ENCODE measurements at places on chromosomes 16 and 17. TPM values are rescaled to one million over a fixed set of nuclear protein-coding genes. Genes with fewer than 3 reads are reported as not detected.

Gene HOXB5
- not detected for total RNA-seq

Gene MYH10
- total RNA-seq: 39.2 TPM

Gene DNAI2
- total RNA-seq: not detected

Gene CDT1
- total RNA-seq: 14.2 TPM

Gene NDUFAB1
- 118 TPM for total RNA-seq

Gene RASD1
- 0.89 TPM for total RNA-seq

Gene ZNF207
- 93.1 TPM for total RNA-seq

Gene HSD17B2
- total RNA-seq: not detected

Gene INCA1
- 0.32 TPM for total RNA-seq

Gene ASB16
- total RNA-seq: not detected

GRCh38 chr17:78474614-78475146 is 96.2 kb downstream of the PGS1 start:
- no peak for DNase-seq

GRCh38 chr16:79062821-79063220 is 537.7 kb downstream of the MAF start:
- DNase-seq: no peak

GRCh38 chr17:4944554-4945175 is 3.7 kb downstream of the PFN1 start:
- DNase-seq: no peak

DNA sequence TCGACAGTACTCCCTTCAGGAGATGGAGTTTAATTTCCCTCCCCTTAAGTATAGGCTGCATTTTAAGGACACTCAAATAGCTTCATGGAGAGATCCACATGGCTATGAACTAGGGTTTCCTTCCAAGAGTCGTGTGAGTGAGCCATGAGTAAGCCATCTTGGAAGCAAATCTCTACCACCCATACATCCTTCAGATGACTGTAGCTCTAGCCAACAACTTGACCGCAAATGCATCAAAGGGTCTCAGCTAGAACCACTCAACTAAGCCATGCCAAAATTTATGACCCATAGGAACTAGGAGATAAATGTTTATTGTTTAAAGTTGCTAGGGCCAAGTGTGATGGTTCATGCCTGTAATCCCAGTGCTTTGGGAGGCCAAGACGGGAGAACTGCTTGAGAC is 43.4 kb downstream of the METTL16 start:
- DNase-seq: peak; percentile 90

GRCh38 chr17:27939474-27940465 is 46.6 kb upstream of the LYRM9 start:
- DNase-seq: no peak

DNA sequence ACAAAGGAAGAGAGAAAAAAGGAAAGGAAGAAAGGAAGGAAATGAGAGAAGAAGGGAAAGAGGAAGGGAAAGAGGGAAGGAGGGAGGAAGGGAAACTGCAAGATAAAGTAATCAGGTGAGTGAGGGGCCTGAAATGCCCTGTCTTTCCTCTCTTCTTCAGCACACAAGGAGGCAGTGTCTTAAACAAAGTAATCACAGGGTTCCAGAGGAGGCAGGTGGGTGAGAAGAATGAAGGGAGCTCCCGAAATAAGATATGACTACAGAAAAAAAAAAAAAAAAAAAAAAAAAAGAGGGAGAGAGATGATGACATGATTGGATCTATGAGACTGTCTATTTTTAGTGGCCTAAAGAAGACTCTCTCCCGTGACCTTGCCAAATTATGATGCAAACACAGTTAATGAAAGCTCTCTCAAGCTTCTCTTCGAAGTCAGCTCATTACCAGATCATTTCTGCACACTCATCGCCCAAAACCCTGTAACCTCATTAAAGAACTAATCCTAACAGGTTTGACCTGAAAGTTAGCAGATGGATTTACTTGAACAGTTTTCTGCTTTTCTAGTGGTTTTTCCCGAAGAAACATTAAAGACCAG is 53.6 kb downstream of the CDH11 start:
- DNase-seq: peak; percentile 93

- peak; percentile 70 for DNase-seq
Measured at GRCh38 chr17:4004517-4005295, 40.5 kb upstream of the ATP2A3 start.

DNA sequence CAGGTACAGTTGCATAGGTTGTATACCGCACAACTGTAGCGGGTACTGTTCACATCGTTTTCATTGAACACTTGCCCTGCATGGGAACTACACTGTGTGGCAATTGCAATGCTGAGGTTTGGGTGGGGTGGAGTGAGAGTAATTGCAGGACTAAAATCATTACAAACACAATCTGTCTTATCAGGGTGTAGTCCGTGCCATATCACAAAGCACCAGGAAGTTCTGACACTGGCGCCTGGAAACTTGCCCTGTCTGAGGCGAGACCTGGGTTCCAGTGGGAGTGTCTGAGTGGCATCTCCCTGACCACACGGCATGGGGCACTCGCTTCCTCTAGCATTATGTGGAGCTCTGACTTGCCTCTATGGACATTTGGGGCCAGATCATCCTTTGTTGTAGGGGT is 153.4 kb downstream of the RGS9 start:
- DNase-seq: no peak

- DNase-seq: no peak
Measured at GRCh38 chr16:49081554-49081953, 200.1 kb downstream of the CBLN1 start.

GRCh38 chr16:46568472-46569230 is 52.5 kb downstream of the SHCBP1 start:
- no peak for DNase-seq

DNA sequence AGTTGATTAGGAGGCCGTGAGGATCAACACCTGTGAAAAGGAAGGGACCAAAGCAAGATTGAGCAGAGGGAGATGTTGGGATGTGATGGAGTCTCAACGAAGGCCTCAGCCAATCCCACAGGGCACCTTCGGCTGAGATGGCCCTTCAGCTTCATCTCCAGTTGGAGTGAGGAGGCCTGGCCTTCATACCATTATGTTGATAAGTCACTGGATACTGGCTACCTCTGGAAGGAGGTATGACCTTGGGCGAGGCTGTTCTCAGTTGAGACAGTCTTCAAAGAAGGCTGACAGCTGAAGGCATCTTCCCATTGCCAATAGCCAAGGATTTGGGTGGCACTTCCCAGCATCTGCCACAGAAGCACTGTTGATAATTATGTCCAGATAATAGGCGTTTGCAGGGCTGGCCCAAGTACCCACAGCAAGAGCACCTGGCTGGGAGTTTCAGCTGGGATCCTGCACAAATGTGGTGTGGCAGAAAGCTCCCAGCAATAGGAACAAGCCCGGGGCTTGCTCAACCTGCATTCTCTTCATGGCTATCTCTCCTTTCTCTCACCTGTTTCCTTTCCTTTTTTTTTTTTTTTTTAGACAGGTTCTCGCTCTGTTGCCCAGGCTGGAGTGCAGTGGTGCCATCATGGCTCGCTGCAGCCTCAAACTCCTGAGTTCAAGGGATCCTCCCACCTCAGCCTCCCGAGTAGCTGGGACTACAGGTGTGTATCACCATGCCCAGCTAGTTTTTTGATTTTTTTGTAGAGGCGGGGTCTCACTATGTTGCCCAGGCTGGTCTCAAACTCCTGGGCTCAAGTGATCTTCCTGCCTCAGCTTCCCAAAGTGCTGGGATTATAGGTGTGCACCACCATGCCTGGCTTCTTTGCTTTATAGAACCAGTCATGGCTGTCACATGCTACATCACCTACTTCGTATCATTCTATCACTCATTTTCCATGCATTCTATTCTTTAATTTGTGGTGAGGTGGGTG is 18.2 kb upstream of the MAP3K14 start:
- no peak for DNase-seq

DNA sequence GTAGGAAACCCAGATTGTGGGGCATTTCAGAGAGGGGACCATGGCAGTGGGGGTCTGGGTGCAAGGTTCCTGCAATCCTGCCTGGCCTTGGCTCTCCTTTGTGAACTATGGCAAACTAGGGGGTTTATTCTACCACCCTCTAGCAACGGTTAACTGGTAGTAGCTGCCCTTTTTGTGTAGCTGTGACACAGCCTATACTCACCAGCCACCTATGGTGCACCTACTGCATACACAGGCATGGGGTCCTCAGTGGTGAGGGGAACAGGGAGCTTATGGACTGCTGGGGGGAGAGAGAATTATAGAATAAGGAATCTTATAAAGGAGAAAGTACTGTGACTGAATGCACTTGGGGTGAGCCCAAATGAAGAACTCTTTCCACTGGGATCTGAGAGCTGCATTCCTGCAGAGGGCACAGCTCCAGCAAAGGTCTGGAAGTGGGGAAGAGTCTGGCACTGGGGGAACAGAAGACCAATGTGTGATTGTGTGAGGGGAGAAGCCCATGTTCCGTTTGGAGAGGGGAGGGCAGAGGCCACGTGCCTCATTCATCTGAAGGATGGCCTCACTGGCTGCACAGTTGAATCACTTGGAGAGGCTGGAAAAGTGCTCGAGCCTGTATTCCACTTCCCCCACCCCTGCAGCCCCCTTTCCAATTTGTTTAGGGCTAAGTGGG is 2.1 kb downstream of the MT1X start:
- no peak for DNase-seq
